GM03348 (cell line): ENCODE measurements at places on chromosomes 12 and 14.

DNA sequence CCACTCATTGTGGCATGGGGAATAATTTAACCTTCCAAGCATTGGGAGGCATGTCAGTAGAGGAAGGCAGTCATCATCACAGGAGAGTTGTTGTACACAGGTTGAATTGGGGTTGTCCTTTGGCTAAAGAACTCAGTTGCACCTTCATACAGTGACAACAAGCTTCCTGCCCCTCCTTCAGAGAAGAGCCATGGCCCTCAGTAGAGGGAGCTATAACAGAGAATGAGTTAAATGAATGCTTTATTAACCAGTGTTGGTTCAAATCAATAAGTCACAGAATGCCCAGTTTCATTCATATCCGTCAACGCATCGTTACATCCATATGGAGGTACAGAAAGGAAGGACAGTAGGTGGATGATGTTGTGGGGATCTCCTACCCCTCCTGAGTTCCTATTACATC is 4.8 kb downstream of the IFNG-AS1 start:
- no peak for DNase-seq

- DNase-seq = peak; percentile 46
Measured at GRCh38 chr12:93229494-93230325, 148.0 kb upstream of the NUDT4 start.

DNA sequence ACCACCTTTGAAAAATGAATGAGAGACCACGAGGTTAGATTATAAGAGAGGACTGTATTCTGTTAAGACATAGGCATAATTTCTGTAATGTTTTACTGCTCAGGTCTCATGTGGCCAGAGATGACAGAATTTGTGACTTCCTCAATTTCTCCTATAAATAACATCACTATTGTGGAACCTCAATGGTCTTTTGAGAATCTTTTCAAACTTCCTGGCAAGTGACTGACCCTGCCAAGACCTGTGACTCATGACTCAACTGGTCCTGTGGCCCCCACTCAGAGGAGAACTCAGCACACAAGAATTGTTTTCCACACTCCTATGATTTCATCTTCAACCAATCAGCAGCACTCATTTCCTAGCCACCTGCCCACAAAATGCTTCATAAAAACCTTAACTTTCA is 508.2 kb upstream of the ATP2B1 start:
- no peak for DNase-seq

DNA sequence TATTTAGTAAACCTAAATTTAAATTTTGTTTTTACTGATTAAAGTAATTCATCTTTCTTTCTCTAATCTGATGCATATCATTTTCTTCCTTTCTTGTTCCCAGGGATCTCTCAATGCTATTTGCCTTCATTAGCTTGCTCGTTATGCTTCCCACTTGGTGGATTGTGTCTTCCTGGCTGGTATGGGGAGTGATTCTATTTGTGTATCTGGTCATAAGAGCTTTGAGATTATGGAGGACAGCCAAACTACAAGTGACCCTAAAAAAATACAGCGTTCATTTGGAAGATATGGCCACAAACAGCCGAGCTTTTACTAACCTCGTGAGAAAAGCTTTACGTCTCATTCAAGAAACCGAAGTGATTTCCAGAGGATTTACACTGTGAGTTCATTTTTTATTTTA is 48.6 kb downstream of the VEZT start:
- no peak for DNase-seq

DNA sequence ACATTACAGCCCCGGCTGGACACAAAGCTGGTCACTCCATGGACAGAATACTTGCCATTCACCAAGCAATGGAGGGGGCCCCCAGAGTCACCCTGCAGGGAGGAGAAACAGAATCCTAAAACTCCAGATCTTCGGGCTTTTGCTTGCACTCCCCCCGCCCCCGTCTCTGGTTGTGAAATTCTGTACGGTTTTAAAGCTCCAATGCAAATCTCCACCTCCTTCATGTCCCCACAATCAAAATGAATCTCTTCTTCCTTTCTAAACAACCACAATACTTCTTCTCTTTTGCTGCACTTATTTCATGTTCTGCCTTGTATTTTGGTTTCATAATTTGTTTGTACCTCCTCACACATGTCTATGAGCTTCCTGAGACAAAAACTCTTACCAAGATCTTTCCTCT is 5.8 kb upstream of the BIN2 start:
- no peak for DNase-seq
